ENCODE measurements at places on chromosomes 5 and 9.

DNA sequence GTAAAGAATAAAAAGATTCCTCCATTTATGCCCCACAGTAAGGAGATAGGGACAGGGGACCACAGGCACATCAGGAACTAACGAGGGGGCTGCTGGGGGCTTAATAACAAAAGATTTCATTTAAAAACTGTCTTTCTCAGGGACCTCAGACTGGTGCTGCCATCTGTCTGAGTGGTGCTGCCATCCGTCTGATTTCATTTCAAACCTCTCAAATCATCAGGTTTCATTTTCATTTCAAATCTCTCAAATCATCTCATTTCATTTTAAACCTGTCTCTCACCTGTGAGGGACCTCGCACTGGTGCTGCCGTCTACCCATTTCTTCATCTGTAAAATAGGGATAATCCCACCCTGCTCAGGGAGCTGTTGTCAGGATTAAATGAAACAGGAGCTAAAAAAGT, 45.9 kb downstream of the ADRA1B start:
- no peak for DNase-seq

DNA sequence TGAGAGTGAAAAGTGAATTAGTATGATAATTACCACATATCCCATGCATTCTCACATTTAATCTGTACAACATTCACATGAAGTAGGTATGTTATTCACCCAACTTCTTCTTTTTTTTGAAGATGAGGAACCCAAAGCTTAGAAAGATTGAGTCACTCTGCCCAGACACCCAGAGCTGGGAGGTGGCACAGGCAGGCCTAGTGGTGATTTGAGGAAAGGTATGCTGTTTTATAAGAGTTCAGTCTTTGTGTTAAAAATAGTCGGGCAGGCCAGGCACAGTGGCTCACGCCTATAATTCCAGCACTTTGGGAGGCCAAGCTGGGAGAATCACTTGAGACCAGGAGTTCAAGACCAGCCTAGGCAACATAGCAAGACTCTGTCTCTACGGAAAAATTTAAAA, 285.3 kb downstream of the NR3C1 start:
- DNase-seq = no peak

DNA sequence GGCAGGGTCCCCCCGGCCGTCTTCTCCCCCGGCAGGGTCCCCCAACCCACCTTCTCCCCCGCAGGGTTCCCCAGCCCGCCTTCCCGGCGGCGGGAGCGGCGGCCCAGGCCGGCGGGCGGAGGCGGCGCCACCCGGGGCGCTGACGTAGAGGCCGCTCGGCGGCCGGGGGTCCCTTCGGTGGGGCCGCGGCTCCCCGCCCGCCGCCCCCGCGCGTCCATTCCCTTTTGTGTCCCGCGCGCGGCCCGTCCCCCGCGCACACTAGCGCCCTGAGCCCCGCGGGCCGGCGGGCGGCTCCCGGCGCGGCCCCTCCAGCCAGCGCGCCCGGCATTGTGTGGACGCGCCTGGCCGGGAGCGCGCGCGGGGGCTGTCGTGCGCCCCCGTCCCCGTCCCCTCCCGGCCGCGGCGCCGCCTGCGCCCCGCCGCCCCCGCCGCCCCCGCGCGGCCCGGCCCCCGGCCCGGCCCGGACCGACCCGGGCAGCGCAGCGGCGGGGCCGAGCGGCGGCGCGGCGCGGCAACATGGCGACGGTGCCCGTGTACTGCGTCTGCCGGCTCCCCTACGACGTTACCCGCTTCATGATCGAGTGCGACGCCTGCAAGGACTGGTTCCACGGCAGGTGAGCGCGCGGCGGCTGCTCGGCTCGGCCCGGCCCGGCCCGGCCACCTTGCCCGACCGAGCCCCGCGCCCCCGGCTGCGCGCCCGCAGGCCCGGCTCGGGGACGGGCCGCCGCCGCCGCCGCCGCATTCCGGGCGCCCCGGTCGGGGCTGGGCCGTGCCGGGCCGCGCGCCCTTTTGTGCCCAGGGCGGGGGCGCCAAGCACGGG, at the start of gene PHF2:
TSS of gene PHF2 (plus strand) at position 327 of the 820 bp plus-strand sequence. CDS start at position 517, 190 bp downstream.
- no peak for DNase-seq

DNA sequence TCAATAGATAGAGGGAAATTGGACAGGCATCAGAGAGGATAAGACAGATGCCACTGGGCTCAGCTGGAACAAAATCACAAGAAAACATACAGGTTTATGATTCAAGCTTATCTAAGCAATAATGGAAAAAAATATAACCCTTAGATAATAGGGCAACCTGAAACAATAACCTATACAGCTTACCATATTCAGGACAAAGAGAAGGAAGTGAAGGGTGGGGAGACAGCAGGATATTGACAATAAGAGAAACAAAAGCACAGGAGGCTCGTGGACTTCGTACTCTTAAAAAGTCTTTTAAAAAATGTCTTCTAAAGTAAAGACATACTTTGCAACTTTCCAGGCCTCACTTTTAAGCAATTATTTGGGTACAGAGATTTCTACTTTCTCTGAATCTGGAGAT, 225.3 kb downstream of the NTRK2 start:
- DNase-seq = no peak

- DNase-seq = no peak
These were observed 132.8 kb upstream of the MPDZ start for GRCh38 chr9:13412331-13412730.

GRCh38 chr5:80921026-80921425, 39.1 kb upstream of the RASGRF2 start:
- no peak for DNase-seq

GRCh38 chr9:134969156-134970045, 51.7 kb upstream of the FCN1 start:
- no peak for DNase-seq

GRCh38 chr5:56095579-56096102, 100.9 kb upstream of the IL6ST start:
- DNase-seq = no peak

- DNase-seq = no peak
These were observed 49.9 kb downstream of the JMY start for GRCh38 chr5:79285833-79286232.

DNA sequence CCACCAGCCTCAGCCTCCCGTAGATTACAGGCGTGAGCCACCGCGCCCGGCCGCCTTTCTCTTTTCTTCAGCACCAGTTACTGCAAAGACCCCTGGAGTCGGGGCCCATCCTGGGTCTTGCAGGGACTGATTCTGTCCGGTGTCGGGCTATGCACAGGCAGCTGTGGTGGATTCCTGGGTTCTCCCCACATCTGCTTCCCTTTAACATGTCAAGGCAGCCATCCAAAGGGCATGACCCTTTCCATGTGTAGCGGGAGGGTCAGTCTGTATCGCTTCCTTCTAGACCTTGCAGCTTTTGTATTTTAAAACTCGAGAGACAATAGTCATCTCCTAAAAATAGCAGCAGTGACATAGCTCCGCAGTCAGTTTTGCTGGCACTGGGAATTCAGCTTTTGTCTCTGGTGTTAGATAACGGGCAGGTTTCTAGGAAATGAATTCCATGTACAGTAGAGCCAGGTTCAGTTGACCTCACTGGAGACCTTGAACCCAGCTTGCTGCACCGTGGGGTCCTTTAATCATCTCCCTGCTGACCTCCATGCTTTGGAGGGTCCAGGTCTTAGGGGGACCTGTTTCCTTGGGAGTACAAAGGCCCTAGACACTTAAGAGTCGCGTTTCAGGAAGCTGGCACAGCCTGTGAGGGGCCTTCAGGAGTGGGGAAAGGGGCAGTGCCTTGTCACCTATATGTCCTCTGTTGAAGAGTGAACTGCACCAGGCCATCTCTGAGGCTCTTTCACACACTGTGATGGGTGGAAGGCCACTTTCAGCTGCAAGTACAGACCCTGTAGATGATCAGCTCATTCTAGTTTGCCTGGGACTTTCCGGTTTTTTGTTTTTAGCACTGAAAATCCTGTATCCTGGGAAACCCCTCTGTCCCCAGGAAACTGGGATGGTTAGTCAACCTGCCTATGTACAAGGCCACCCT, 13.8 kb downstream of the ANKRD33B start:
- DNase-seq = no peak

GRCh38 chr5:37437711-37438110, 58.6 kb downstream of the WDR70 start:
- DNase-seq = no peak

DNA sequence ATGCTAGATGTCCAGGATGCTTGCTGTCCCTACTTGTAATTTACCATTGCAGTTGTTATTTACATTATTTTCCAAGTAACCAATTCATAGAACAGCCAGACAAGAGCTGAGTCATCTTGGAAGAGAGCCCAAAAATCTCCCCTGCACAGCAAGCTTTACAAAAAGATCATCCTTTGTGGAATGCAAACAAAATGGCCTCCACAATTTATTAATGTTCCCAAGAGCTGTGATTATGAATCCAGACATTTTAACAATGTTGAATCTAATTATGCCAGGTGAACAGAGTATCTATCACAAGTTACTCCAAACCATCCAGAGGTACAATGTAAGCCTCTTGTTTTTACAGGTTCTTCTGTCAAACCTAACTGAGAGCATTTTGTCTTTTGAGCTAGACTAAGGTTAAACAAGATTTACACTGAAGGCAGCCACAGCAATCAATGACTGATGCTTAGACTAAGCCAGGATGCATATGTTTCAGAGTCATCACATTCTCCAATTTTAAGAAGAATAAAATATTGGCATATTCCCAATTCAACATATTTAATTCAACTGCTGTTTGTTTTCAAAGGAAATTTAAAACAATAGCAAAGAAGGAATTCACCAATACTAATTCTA, 95.3 kb upstream of the SLC12A2 start:
- no peak for DNase-seq

DNA sequence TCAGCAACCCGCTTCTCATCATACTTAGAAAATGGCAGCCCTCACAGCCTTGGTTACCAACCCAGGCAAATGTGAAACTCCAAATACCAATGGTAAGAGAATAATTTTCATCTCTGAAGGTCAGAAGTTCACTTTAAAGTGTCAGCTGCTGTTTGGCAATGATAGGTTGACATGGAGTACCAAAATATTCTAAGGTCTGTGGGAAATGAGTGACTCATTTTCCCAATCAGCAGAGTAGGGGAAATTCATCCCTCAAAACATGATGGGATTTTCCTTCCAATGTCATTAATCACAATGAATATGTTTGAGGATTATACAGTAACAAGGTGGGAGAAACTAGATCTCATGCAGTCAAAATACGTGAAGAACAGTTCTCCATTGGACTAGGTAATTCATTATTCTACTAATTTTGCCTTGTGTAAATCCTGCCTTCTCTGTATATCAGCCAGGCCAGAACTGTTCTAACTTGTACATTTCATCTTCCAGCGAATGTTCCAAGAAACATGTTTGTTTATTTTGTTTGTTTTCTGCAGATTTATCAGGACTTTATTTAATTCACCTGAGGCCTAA, 53.1 kb upstream of the ERBIN start:
- DNase-seq = no peak

DNA sequence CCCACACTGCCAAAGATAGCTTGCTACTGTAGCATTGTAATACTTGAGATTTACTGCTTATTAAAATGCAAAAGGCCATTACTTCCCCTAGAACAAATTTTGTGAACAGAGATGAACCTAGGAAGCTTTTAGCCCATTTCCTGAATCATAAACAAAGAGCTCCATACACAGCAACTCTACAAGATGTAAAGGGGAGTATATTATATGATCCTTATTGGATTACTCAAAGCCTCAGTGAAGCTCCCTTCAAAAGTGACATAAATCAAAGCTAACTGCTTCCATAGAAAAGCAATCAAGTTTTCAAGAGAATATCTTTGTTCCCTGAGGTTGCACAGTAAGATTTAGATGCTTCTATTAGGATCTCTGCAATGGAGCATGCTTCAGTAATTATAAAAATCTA, 629.8 kb downstream of the EFNA5 start:
- DNase-seq = no peak

DNA sequence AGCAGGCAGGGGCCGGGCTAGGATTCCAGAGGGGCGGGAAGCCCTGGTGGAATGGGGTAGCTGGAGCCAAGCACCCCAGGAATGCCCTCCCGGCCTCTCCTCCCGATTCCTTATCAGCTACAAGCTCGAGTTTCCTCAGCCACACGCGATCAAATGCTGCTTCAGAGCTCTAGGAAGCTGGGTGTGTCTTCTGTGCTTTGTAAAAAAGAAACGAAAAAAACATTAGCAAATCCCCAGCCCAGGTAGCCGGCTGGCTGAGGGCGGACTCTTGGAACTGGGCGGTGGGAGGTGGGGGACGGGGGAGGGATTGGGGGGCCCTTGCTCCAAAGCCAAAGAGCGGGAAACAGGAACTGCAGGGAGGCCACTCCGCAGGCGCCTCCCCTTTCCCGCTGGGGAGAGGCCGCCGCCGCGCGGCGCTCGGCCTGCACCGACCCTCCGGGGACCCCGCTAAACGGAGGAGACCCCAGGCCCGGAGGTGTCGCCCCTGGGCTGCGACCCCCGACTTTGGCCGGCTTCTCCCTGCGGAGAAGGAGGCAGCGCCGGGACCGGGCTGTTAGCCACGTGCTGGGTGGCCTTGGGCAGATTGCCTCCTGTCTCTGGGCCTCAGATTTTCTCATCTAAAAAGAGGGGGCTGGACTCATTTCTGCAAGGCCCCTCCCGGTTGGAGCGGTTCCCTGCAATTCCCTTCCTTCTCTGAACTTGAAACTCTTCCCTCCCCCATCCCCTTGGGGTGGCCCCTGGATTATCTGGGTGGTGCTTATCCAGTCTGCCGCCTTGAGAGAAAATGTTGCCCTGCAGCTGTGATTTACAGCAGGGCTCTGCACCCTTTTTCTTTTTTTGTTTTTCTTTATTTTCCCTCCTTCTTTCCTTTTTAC, 40.9 kb upstream of the FABP6 start:
- DNase-seq = no peak

DNA sequence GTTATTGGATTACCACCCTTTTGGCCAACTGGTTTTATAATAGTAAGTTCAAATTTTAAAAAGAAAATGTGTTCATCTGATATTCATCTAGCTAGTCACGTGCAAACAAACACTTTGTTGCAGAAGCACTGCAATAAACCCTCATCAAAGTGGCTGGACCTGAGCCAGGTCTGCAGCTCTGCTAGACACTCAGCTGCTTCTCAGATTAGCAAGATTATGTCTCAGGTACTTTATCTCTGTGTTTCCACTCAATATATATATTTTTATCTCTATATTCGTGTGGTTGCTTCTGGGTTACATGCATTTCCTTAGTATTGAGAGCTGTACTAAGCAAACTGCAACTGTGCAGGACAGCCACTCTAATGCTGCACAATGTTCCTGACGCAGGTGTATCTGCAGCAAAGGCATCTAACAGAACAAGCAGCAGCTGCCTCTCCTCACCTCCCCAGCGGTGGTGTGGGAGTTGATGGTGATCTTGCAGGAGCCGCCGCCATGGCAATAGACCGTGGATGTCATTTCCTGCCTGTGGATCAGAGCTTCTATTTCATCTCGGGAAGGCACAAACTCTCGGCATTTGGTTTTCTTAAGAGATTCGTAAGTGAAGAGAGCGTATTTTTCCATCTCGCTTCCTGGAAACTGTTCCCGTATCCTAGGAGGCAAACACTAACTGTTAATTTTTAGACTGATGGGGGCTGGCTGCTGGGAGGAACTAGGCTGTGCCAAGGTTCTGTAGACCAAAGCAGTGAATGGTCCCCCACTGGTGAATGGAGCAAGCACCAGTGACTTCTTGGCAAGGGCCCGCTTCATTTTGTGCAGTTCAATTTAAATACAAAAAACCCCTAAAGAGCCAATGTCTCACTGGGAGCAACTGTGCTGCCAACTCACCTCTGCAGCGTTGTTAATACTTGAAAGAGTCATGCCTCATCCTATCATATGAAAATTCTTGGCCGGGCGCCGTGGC, 56.7 kb upstream of the RETREG1 start:
- no peak for DNase-seq

Data from stimulated activated CD8-positive, alpha-beta memory T cell treated with anti-CD3 and anti-CD28 coated beads, Interleukin-15, amount 100 ng/mL, for 1 hour (primary cell).